SK-N-SH (cell line): ENCODE measurements at places on chromosomes 5 and 9. TPM values are rescaled to one million over a fixed set of nuclear protein-coding genes. Genes with fewer than 3 reads are reported as not detected.
A peak's percentile ranks its signal among the peaks of the same experiment; 100 is the strongest.

Gene SOX30
- 0.10 and 0.13 TPM in 2 replicates for polyA plus RNA-seq

Gene PIP5K1B
- polyA plus RNA-seq = not detected in 2 replicates

- peak overlapping the region; percentile 84 for H3K27ac ChIP-seq
- H3K4me1 ChIP-seq = no peaks in the 10 kb centered on the region
- DNase-seq = no peak
- H3K4me3 ChIP-seq = no peak overlapping the region
- H3K36me3 ChIP-seq = no peaks in the 10 kb centered on the region
Observed at GRCh38 chr5:34597034-34598027, 58.8 kb upstream of the RAI14 start.

DNA sequence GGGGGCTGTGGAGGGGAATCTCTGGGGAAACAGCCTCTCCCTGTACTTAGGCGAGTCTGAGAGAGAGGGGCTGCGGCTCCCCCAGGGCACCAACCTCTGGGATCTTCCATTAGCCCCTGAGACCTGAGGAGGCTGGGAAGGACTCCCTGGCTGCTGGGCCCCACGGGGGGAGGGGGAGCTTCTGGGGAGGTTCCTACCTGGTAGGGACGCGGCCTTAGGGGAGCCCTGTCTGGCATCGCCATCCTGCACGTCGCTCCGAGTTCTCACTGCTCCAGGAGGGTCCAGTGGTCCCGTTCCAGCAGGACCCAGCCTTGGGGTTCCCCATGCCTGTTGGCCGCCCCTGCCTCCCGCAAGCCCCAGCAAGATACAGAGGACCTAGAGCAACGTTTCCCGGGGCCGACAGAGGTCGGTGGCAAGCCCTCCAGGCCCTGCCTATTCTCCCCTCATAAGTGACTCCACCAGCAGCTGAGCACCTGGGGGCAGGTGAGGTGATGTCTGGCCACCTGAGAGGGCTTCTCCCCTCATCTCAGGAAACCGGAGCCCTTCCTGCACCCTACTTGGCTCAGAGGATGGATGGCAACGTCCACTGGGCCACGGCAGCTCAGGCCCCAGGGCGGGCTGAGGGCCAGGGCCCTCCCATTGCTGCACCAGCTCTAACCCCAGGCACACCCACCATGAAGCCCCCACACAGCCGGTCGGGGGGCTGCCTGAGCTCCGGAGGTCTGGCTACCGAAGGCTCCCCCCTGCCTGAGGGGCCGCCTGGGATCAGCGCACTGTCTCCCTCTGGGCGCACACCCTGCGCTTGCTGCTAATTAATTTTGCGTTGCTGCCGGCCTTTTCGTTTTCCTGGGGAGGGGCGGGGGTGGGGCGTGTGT lies 22.5 kb downstream of the TPPP start:
- H3K27me3 ChIP-seq = no peaks in the 10 kb centered on the region
- H3K36me3 ChIP-seq = no peaks in the 10 kb centered on the region
- peaks cover 23% of the 10 kb centered on the region; the same call in 1 of the 2 replicates for H3K4me1 ChIP-seq

Gene HRH2
- polyA plus RNA-seq = 0.08 TPM in 2 replicates

Gene SHROOM1
- polyA plus RNA-seq = 3.8 and 4.8 TPM in 2 replicates

Gene TAF11L10
- polyA plus RNA-seq = not detected in 2 replicates

Gene SLC6A19
- not detected in 2 replicates for polyA plus RNA-seq

Gene PARP8
- polyA plus RNA-seq = 6.2 and 8.6 TPM in 2 replicates

DNA sequence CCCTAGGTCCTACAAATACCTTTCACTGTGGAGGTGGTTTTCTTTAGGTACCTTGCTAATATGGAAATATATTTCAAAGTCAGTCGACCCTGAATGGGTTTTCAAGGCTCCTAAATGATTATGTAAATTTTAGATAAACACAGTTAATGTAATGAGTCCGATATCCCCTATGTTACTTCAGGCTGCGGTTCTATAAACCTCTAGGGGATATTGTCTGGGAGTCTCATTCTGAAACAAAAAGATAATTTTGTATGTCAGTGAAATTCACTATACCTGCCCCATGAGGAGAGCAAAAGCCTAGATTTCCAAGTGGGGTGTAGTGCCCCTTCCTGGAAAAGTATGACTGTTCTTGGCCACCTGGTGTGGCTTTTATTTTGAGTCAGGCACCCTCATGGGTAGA lies 377.3 kb downstream of the ICE1 start:
- no peak for DNase-seq
- peaks cover 11% of the 10 kb centered on the region; the same call in 1 of the 2 replicates for H3K4me1 ChIP-seq
- H3K27ac ChIP-seq = no peak overlapping the region
- no peak overlapping the region for H3K4me3 ChIP-seq
- no peaks in the 10 kb centered on the region for H3K36me3 ChIP-seq

Gene BTNL9
- polyA plus RNA-seq = not detected in 2 replicates

GRCh38 chr9:70556771-70557170 lies 142.3 kb upstream of the KLF9 start:
- 0 out of 2 replicates have a peak, but pooled peaks cover 6% of the 10 kb centered on the region for H3K4me1 ChIP-seq
- no peak for DNase-seq
- no peaks in the 10 kb centered on the region for H3K27me3 ChIP-seq
- H3K4me3 ChIP-seq = no peak overlapping the region
- H3K27ac ChIP-seq = no peak overlapping the region

GRCh38 chr5:143258559-143259253 lies 144.8 kb downstream of the NR3C1 start:
- H3K4me3 ChIP-seq = no peak overlapping the region
- H3K36me3 ChIP-seq = no peaks in the 10 kb centered on the region
- DNase-seq = no peak
- no peak overlapping the region for H3K27ac ChIP-seq

Gene EDIL3
- polyA plus RNA-seq = 51.5 and 82.9 TPM in 2 replicates

DNA sequence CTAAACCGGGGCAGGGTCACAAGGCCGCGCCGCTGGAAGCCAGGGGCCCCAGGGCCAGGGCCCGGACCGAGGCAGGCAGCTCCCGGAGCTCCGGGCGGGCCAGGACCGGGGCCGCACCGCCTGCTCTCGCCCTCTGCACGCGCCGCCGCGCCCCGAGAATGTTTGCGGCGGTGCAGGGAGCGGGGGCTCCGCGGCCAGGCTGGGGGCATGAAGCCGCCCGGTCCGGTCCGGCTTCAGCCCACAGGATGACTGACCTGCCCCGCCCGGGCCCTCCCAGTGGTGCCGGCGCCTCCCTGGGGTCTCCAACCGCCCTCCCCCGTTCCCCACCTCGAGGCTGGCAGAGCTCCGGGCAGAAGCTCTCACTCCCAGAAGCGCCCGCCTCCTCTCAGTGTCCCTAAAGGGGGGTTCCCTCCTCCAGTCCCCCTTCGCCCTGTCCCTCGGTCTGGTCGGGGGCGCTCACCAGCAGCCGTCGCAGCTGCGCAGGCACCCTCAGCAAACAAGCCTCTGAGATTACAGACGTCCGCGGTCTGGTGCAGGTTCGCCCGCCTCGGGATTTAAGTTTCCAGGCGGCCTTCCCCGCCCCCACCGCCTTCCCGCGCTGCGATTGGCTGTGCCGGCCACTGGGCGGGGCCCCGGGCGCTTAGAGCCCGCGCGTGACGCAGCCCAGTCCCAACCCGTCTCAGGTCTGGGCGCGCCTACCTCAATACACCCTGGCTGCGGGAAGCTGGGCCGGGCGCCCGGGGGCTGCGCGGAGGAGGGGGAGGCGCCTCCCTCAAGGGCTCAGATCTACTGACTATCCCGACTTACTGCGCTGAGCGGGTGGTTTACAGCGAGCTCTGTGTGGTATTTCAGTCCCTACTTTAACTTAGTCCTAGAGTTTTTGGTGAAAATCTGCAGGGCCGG lies at the start of gene CTSV:
Gene CTSV, minus strand, starts transcription at position 532 of the 903 bp plus-strand sequence. CDS start 1,099 bp downstream, outside the sequence.
- no peaks in the 10 kb centered on the region; the same call in 1 of the 2 replicates for H3K27me3 ChIP-seq
- H3K36me3 ChIP-seq = no peaks in the 10 kb centered on the region
- peak; percentile 97 for DNase-seq
- H3K4me3 ChIP-seq = peak within 1 kb of the TSS; percentile 82
- no peak within 1 kb of the TSS for H3K27ac ChIP-seq

- H3K27me3 ChIP-seq = no peaks in the 10 kb centered on the region
- no peak for DNase-seq
- no peak overlapping the region for H3K27ac ChIP-seq
- no peaks in the 10 kb centered on the region for H3K4me1 ChIP-seq
- H3K4me3 ChIP-seq = no peak overlapping the region
Observed at GRCh38 chr5:175579742-175580432, 78.0 kb upstream of the HRH2 start.

DNA sequence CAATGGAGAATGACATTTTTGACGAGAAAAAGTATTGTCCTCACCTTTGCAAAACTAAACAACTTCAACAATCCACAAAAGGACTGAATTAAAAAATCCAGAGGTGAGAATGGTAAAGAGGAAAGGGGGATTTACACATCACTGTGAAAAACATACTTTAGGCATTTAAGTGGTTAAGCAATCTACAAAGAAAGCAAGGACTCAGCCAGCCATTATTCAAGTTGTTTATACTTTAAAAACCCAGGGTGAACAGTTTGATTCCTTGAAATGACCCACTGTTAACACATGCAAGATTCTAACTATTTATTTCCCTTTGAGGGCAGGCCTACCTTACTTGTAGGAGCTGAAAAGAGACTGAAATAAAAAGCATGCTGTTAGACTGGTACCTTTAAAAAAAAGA lies 29.3 kb downstream of the TUT7 start:
- DNase-seq = no peak
- no peak overlapping the region for H3K27ac ChIP-seq
- H3K36me3 ChIP-seq = peaks cover 77% of the 10 kb centered on the region
- no peak overlapping the region for H3K4me3 ChIP-seq
- H3K4me1 ChIP-seq = no peaks in the 10 kb centered on the region

- no peaks in the 10 kb centered on the region for H3K4me1 ChIP-seq
- H3K36me3 ChIP-seq = no peaks in the 10 kb centered on the region
- no peak overlapping the region for H3K4me3 ChIP-seq
- H3K27me3 ChIP-seq = no peaks in the 10 kb centered on the region
- DNase-seq = no peak
Observed at GRCh38 chr9:115133649-115134048, 15.7 kb upstream of the TNC start.

- no peak for DNase-seq
- no peak overlapping the region for H3K4me3 ChIP-seq
- no peaks in the 10 kb centered on the region for H3K27me3 ChIP-seq
- peaks cover 7% of the 10 kb centered on the region for H3K4me1 ChIP-seq
- peaks cover 81% of the 10 kb centered on the region for H3K36me3 ChIP-seq
- no peak overlapping the region for H3K27ac ChIP-seq
Observed at GRCh38 chr5:16674750-16675149, 58.0 kb upstream of the RETREG1 start.

GRCh38 chr9:105425816-105426433 lies 21.9 kb upstream of the FSD1L start:
- H3K4me1 ChIP-seq = no peaks in the 10 kb centered on the region
- peak; percentile 52 for DNase-seq
- H3K27ac ChIP-seq = no peak overlapping the region

DNA sequence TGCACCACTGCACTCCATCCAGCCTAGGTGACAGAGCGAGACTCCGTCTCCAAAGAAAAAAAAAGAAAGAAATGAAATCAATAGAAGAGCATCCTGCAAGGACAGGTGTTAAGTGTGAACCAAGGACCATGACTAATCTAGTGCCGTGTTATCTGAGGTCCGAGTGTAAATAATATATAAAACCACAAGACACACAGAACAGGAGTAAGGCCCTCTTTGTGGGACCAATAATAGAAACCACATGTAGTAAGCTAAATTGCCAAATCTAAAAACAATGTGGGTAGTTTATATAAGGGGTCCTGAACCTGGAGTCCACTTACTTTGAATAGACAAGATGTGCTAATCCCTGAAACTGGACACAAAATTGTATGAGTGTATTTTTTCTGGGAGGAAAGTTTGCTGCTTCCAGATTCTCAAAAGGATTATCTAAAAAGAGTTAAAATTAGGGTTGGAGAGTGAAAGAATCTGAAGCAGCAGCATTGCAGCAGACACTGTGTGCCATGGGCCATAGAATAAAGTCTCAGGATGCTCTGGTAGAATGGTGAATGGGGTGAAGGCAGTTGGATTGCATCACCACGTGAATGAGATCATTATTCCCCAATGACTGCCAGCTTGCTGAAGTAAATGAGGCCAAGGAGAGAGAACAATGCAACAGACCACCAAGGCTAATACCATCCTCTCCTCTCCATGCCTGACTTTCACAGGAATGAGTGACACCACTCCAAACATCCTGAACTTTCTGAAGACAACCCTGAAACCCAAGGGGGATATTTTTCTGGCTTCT lies 222.7 kb downstream of the DCP2 start:
- no peak for DNase-seq
- H3K4me3 ChIP-seq = no peak overlapping the region
- H3K27ac ChIP-seq = no peak overlapping the region
- H3K36me3 ChIP-seq = no peaks in the 10 kb centered on the region
